ENCODE measurements at places on chromosomes 13 and 19.

DNA sequence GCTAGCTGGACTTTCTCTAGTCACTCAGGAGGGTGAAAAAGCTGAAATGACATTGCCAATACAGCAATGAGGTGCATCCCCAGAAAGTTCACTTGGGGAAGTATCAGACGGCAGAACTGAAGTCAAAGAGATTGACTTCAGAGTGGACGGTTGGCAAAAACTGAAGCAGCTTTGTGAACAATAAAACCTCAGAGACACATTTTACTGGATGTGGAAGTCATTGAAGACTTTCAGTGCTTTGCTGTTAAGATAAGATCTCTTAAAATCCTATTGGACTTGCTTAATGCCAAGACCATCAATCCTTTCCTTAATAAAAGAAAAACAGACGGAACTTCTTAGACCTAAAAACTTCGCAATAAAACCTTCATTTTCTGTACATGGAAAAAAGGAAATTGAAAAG is 103.7 kb downstream of the ABCC4 start:
- no peak for DNase-seq

DNA sequence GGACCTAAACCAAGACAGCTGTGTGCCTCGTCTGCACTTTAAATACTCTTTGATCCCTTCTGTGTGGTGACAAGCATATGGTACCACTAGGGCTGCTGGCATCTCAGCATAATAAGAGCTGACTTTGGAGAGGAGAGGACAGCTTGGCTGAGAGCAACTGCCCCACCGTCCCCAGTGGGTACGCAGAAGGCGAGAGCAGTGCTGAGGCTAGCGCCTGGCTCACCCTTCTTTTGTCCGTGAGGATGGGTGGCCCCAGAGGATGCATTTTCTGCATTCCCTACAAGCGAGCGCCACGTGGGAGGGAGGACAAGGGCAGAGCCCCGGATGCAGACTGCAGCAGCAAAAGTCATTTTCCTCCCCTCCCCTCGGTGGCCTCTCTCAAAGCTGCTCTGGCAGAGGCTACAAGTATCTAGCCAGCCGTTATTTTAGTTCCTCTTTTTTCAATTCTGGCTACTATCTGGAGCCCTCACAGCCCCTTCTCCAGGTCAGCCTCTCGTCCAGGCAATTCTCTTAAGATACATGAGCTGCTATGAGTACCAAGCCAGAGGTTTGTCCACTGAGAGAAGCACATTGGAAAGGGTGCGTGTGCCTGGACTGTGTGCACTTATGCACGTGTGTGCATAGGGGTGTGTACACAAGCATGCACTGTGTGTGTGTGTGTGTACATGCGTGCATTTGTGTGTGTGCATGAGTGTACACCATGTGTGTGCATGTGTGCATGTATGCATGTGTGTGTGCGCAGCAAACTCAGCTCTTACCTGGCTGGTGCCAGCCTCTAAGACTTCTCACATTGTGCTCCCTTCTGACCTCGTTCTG is 51.3 kb downstream of the RAB20 start:
- DNase-seq = no peak

DNA sequence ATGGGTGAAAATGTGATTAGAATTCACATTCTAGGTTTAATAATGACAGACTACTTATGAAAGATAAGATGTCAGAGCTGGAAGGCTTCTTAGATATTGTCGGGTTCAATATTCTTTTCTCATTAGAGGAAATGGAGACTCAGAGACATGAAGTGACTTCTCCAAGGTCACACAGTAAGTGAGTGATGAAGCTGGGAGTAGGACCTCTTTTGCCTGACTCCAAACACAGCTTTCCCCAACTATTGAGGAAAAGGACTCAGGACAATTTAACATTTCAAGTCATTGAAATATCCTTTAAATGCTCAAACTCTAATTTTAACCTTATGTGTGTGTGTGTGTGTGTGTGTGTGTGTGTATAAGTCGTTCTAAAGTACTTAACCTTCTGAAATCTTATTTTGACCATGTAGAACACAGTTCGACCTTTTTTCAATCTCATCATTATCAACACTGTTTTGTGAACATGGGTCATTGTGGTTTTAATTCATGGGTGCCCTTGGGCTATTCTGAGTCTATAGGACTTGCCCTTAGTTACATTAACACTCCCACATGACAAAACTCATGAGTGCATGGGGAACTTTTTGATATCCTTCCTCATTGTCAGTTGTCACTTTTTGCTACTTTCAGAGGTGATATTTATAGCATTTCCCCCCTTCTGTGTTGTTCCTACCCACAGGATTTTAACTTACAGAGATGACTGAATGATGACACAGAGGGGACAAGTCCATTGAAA is 53.0 kb downstream of the LRCH1 start:
- no peak for DNase-seq

DNA sequence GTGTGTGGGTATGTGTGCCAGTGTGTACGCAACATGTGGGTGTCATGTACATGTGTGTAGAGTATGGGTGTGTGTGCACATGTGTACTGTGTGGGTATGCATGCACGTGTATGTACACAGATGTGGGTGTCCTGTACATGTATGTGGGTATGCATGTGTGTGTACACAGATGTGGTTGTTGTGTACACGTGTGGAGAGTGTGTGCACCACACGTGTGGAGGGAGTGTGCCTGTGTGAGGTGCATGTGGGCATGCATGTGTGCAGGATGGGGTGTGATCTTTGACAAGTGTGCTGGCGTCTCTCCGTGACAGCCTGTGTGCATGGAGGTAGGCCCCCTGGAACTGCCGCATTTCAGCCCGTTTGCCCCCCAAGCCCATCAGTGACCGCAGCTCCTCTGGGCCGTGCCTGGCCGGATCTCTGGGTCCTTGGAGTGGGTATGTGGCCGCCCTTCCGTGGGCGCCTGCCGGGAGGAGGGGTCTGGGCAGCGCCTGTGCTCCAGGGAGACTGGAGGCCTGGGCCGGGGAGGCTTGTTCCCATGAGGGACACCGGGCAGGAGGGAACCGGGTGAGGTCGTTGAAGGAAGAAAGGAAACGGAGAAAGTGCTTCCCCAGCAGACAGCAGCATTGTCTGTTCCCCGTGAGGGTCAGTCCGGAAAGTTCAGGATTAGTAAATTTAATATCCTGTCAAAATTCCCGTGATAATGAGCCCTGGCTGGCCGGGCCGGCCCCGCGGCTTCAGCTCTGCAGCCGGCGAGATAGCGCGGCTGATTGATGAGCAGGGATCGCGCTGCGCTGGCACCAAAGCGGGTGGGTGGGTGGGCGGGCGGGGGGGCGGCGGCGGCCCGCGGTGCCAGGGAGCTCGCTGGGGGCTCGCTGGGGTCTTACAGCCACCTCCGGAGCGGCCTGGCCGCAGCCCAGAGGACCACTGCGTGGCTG is 91.1 kb upstream of the SOX1 start:
- DNase-seq = no peak

- DNase-seq = peak; percentile 4
Observed at GRCh38 chr19:28705008-28705407, 507.9 kb downstream of the UQCRFS1 start.

GRCh38 chr19:2578901-2579677 is 103.2 kb downstream of the GADD45B start:
- peak; percentile 88 for DNase-seq

GRCh38 chr13:37481885-37482227 is 116.7 kb downstream of the POSTN start:
- no peak for DNase-seq

DNA sequence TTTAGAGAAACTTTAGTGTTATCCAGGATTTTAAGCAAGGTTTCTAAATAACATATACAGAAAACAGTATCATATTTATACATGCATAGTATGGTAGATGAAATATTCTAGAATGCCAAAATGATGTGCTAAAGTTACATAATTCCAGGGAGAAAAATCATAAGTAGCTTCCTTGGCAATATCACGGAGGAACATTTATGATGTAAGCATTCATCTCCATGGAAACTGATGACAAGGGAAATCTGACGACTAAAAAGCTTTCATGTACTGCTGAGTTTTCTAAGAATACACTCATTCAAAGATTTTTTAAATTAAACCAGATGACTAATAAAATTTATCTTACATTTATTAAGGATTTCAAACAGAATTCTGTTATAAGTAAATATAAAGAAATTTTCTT is 4.7 kb downstream of the TEX30 start:
- no peak for DNase-seq

DNA sequence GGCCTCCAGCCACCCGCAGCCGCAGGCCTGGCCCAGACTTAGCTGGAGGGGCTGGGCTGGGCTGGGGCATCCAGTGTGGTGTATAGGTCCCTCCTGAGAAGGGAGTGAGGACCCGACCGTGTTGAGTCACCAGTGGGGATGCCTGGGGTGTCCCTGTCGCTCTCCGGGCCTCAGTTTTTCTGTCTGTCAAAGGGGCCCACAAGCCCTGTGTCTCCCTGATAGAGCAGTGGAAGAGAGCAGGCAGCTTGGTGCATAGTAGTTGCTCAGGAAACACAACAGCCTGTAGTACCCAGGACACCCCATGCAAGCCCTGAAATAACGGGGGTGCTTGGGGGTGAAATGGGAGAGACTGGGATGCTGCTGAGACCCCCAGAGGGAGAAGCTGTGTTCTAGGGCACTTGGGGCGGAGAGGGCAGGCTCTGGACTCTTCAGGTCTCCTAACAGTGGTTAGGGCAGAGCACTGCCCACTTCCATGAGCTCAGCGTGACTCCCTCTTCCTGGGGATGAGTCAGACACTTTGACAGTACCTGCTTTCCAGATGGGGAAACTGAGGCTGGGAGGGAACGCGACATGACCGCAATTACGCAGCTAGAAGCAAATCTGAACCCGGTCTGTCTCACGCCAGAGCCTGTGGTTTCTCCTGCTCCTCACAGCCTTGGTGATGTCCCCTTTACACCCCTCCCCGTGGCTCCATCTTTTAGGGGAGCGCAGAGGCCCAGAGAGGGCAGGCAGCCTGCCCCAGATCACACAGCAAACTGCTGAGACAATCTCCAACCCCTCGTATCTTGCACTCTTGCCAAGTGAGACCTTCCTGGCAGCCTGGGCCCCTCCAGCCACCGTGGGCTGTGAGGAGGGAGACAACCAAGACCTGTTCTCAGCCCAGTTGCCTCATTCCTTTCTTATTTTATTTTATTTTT is 692 bp downstream of the SULT2B1 start:
- no peak for DNase-seq

- DNase-seq = no peak
Observed at GRCh38 chr13:51553531-51553930, 30.7 kb upstream of the WDFY2 start.

GRCh38 chr19:7933828-7934725 is 8.1 kb upstream of the CTXN1 start:
- no peak for DNase-seq

DNA sequence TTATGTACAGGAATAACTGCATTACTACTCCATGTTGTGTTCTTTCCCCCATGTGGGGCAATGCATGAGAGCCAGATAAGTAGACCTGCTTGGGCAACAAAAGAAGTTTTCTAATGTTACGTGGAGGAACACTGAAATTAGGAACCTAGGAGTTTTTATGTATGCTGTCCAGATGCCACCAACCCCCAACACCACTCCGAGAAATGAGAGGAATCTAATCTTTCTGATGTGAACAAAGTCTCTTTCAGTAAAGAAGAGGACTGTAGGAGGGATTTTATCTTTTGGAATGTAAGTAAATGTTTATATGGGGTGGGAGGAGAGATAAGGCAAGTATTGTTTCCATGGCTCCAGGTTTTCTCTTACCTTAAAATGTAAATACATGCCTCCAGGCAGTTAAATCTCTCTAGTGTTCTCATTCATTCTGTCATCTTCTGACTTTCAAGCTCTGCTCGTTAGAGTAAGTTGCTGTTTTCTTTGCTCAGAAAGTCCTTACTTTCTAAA is 820.6 kb downstream of the PCDH17 start:
- DNase-seq = no peak

DNA sequence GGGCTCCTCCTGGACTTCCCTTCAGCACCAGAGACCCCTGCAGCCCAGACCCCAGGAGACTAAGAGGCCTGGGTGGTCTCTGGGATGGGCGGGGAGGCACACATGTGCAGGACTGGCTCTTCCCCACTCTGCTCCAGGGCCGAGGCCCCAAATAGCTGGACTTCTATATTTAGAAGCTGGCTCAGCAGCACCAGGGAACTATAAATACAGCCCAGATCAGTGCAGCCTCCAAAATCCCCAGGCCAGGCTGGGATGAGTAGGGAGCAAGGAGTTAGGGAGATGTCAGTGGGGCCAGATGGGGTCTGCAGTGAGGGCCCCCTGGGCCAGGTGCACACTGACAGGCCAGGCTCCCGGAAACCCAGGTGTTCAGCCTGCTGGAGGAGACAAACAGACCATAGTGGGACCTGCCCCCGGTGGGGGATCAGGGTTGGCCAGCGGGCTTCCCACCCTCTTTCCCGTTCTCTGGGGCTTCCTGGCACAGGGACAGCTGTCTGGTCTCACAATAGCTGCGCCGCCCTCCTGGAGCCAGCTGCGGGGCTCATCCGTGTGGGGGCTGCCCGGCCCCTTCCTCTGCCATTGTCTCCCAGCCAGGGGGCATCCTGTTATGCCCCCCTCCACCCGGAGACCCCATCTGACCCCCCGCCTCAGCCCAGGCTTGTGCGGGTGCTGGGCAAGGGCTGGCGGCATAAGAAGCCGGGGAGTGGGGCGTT is 5.5 kb upstream of the ADGRE5 start:
- DNase-seq = peak; percentile 87

DNA sequence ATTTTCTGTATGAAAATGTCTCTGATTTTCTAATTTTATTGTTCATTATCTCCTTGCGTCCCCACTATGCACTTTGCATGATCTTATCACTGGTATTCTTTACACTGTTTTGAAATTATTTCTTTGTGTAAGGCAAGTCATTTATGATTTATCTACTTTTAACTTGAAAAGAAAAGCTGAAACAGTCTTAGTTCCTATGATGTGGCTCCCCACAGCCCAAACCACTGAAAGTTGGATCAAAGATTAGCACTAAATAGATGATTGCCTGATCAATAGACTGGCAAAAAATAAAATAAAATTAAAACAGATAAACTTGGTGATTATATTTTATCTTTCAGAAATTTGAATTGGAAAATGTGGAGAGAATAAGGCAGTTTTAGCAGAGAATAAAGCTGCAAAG is 1101.9 kb downstream of the PCDH9 start:
- no peak for DNase-seq

GRCh38 chr13:59679254-59679653 is 484.5 kb downstream of the DIAPH3 start:
- DNase-seq = no peak

DNA sequence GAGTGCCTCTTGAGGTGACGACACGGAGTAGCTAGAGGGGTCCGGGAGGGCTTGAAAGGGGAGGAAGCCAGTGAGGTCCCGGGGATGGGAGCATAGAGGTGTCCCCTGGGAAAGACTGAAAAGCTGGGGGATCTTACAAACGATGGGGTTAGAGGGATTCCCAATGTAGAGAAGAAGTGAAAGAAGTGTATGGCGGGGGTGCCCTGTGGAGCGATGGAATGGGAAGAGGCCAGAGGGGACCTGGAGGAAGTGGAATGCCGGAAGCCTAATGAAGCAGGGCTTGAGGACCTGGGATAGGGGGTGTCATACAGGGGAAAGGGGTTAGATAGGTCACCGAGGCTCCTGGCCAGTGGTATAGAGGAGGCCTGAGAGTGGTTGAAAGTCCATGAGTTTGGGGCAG is 580 bp downstream of the AP2A1 start:
- no peak for DNase-seq

DNA sequence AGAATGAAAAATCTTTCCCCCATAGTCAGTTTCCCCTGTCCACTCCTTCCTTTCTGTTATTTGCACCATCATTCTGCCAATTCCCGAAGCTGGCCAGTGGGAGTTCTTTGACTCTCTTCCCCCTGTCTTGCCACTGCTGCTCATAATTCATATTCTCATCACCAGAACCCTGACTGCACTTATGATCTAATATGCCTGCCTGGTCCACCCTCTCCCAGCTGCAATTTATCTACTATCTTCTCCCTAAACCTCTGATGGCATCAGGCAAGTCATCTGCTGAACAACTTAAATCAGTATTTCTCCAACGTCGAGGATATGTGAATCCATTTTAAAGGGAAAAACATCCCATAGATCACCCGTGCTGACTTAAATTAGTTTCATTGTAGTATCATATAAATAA is 458.0 kb upstream of the GPC6 start:
- DNase-seq = no peak
